ENCODE measurements at places on chromosomes 6 and 20. TPM values are rescaled to one million over a fixed set of nuclear protein-coding genes. Genes with fewer than 3 reads are reported as not detected.

GRCh38 chr6:155854787-155855186 lies 399.1 kb upstream of the NOX3 start:
- DNase-seq: no peak

- no peak for DNase-seq
Observed at GRCh38 chr20:44209686-44210405, 725 bp downstream of the OSER1 start.

DNA sequence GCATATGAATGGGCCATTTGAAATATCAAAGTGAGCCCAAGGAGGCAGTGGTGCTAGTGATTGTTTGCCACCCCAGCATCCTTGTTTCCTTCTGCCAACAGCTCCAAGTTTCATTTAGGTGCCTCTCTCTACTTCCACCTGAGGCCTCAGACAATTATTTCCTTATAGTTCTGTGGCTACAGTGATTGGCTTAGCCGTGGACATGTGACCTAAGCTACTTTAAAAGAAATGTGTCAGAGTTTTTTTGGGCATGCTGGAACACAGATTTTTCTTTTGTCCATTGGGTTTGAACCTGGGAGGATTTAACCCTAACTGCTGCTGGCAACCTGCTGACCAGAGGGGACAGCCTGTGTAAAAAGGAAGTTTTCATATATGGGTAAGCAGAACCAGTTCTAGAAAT lies 319.4 kb downstream of the CD109 start:
- DNase-seq: no peak

Gene MICA
- 14.1 TPM for total RNA-seq

Gene MLIP
- total RNA-seq: 332 TPM

- DNase-seq: no peak
Observed at GRCh38 chr6:20302702-20303251, 90.5 kb upstream of the MBOAT1 start.

DNA sequence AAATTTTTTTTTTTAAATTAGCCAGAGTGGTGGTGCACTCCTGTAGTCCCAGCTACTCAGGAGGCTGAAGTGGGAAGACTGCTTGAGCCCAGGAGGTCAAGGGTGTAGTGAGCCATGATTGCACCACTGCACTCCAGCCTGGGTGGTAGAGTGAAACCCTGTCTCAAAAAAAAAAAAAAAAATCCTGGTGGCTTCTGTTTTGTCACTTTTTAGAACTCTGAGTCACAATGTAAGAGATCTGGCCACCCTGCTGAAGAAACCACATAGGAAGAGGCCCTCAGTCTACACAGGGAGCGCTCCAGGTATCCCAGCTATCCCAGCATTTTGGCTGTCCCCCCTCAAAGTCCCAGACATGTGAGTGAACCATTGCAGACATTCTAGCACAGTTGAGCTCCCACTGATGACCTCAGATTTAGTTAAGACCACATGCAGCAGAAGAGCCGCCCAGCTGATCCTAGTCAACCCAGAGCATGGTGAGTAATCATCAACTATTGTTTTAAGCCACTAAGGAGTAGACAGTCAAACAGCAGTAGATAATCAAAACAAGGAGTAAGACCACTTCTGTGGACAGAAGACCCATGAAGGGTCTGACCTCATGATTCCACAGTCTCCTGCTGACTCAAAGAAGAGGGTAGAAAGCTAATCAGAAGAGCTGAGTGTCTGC lies 12.7 kb upstream of the ARFGEF2 start:
- no peak for DNase-seq

GRCh38 chr6:29925727-29926412 lies 16.5 kb upstream of the HLA-A start:
- DNase-seq: no peak

GRCh38 chr6:72864236-72864635 lies 242.4 kb downstream of the KCNQ5 start:
- no peak for DNase-seq

- DNase-seq: no peak
Observed at GRCh38 chr6:167948716-167949115, 48.8 kb upstream of the KIF25 start.

- DNase-seq: no peak
Observed at GRCh38 chr6:91965872-91966271, 1379.0 kb upstream of the MAP3K7 start.

DNA sequence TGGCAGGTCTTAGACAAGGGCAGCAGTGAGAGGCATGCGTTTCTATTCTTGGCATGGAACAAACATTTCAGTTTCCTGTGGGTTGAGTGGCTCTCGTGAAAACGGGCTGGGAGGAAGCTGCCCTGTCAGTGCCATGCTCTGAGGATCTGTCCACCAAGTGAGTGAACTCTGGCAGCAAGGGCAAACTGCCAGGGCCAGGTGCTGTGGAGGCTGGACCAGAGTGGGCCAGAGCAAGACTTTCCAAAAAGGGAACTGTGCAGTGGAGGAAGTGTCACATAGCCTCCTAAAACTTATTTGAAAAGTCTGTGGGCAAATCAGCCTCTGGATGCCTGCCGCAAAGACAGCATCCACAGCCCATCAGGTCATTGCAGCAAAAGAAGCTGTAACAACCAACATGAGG lies 44.2 kb upstream of the TAB2 start:
- DNase-seq: peak; percentile 41

Gene FAM209B
- total RNA-seq: 0.42 TPM

GRCh38 chr20:53808733-53809132 lies 215.1 kb upstream of the ZNF217 start:
- no peak for DNase-seq

Gene PNLDC1
- 0.20 TPM for total RNA-seq

DNA sequence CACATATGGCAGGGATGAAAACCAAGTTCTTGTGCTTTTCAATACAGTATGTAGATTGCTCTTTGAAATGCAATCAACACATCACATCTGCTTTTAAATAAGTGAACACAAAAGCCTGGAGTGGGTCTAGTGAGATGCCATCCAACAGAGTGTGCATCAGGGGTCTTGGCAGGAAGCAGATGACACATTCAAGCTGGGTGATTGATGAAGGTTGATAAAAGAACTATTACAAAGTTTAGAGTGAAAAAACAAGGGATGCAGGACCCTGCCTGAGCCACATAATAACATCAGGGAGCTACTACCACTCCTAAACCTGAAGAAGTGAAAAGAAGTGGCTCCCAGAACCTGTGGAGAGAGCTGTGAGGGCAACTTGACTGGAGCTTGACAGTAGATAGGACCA lies 16.6 kb upstream of the PLCB1 start:
- DNase-seq: no peak

Gene HTR1E
- not detected for total RNA-seq

DNA sequence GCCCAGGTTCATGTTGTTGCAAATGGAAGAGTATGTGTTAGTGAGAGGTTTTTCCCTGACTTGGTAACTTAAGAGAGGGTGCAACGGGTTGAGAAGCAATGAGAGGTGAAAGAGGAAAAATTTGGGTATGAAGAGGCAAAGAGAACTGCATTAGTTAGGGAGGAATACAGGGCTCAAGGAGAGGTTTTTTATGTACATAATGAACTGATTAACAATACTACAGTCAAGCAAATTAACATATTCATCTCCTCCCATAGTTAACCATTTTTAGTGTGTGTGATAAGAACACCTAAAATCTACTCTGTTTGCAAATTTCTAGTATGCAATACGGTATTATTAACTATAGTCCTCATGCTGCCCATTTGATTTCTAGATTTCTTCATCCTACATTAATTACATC lies 79.5 kb upstream of the HTR1E start:
- no peak for DNase-seq

GRCh38 chr6:143937668-143937970 lies 70.4 kb downstream of the PLAGL1 start:
- DNase-seq: no peak

Gene OR14J1
- total RNA-seq: not detected

Gene MAP7
- total RNA-seq: 3.2 TPM

Gene TREML1
- total RNA-seq: not detected

DNA sequence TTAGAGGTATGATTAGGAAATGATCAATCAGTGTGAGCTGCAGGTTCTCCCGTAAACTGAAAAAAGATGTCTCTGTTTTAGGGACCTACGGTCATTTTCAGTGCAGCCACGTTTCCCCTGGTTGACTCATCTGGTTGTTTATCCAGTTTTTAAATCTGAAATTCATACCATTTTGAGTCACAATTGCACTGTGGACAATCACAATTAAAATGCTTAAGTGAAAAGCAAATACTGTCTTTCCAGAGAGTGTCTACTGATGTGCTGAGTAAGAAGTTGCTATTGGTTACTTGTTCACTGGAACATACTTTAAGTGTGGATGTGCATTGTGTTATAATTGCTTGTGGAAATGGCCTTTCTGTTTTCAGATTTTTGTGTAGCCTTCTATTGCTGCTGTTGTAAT lies 305.1 kb upstream of the SASH1 start:
- no peak for DNase-seq

Gene GJA1
- 317 TPM for total RNA-seq

DNA sequence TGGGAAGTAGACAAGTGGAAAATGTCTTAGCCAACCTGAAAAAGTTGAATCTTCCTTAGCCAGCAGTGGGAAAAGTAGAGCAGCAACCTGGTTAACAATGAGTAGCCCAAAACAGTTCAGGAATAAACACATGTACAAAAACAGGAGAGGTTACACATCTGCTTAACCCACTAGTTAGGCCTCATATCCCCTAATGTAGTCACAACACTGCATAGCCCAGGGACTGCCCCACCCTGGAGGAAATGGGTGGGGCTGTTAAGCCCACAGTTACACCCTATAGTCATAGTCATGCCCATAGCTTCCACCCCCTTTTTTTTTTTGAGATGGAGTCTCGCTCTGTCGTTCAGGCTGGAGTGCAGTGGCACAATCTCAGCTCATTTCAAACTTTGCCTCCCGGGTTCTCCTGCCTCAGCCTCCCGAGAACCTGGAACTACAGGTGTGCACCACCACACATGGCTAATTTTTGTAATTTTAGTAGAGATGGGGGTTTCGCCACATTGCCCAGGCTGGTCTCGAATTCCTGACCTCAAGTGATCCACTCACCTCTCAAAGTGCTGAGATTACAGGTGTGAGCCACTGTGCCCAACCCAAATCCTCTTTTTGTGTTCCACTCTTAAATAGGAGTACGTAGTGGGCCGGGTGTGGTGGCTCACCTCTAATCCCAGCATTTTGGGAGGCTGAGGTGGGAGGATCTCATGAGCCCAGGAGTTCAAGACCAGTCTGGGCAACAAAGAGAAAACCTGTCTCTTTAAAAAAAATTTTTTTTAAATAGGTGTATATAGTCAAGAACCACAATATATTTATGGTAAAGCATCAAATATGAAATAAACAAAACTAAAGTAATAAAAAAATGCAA lies 24.5 kb downstream of the ILRUN start:
- DNase-seq: no peak

DNA sequence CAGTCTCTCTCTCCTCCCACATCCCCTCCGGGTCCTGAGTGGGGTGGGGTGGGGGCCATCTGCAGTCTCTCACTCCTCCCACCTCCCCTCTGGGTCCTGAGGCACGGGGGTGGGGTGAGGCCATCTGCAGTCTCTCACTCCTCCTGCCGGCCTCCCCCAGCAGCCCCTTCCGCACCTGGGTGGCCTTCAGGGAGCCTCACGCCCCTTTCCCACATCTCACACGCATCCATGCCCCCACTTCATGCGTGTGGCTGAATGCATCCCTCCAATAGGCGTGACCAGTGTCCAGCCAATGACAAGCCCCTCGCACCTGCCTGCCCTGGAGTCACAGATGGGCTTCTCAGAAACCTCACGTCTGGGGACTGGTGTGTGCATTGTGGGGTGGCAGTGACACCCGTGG lies 993 bp upstream of the SRMS start:
- DNase-seq: no peak

Gene FARS2
- total RNA-seq: 24.6 TPM

Gene FNDC1
- 3.8 TPM for total RNA-seq

DNA sequence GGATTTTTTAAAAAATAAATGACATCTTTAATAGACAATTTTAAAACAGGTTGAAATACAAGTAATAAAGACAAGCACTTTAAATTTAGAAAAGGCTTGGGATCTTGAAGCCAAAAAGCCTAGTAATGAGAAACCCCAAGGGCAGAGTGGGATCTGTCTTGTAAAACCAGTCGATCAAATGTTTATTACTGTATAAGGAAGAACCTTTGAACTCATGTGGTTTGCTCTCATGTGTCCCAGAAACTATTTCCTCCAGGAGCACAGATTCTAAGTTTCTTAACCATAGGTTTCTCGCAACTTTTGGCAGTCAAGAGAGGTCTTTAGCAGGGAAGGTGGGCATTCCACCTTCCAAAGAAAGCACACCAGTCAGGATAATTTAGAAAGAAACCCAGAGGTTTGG lies 541.7 kb upstream of the BTBD3 start:
- no peak for DNase-seq

Gene TFAP2D
- not detected for total RNA-seq

- DNase-seq: no peak
Observed at GRCh38 chr6:79375635-79376337, 141.3 kb upstream of the HMGN3 start.

GRCh38 chr6:81894788-81895271 lies 142.3 kb upstream of the TENT5A start:
- peak; percentile 85 for DNase-seq

Gene DEFB121
- total RNA-seq: not detected

- DNase-seq: no peak
Observed at GRCh38 chr6:958488-958887, 265.5 kb upstream of the EXOC2 start.

DNA sequence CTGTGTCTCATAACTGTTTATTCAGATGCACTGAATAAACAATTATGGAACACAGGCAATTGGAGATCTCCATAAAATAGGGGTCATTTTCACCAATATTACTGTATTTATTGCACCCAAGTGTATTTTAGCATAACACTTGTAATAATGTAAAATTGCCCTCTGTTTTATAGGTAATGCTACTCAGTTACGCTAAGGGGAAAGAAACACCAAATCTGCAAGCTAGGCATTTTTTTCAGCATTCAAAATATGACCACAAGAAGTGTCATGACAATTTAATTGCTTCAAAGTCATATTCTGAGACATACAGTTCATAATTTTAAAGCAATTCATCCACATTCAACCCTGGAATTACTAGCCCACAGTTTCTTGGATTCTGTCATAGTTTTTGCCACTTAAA lies 643.2 kb upstream of the NOX3 start:
- no peak for DNase-seq

Gene TENT5A
- total RNA-seq: 33.7 TPM

GRCh38 chr20:13554076-13554475 lies 84.7 kb downstream of the TASP1 start:
- no peak for DNase-seq

Gene SGK1
- 47.9 TPM for total RNA-seq

- DNase-seq: no peak
Observed at GRCh38 chr6:13355999-13356785, 27.9 kb upstream of the TBC1D7 start.

DNA sequence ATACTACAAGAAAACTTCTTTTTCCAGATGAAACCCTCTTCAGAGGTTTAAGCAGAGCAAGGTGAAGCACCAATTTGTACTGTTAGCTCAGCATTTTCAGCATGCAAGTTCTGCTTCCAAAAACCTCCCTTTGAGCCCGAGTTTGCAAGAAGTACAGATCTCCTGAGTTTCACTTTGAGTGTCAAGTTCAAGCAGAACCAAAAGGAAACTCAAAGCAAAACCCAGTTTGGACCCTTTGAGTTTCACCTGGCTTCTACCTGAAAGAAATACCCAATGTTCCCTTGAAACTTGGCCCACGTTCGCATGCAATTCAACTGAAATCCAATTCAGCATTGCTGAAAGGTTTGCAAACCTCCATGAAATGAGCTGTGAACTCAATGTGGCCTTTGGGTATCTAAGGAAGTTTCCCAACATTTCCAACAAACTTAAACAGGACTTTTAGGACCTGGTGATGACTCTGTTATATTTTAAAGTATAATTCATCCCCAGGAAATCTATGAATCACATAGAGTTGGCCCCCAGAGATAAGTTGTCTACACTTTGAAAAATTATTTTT lies 62.9 kb upstream of the HBS1L start:
- DNase-seq: no peak

- no peak for DNase-seq
Observed at GRCh38 chr6:63663147-63663955, 27.7 kb downstream of the PHF3 start.

All from heart left ventricle (tissue), 16 donors.